ENCODE measurements at places on chromosomes 1 and 21.

GRCh38 chr1:89671775-89672488 is 39.0 kb downstream of the LRRC8C start:
- no peak for DNase-seq

DNA sequence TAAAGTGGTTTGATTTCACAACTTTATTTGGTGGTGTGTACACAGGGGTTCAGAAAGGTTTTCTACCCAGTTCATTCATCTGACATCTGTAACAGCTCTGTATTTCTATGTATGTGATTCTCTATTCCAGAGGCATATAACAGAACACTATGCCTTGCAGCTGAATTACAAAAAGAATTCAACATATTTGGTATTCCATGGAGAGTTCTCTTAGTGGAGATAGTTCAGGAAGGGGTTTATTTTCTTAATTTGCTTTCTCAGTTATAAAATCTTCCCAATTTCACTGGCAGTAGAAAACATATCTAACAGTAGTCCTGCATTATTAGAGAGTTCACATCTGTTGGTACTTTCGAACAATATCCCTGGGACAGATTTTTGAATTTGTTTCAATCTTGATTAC is 207.9 kb upstream of the LYPLAL1 start:
- no peak for DNase-seq

GRCh38 chr1:30368651-30369240 is 354.6 kb downstream of the MATN1 start:
- DNase-seq, result no peak

DNA sequence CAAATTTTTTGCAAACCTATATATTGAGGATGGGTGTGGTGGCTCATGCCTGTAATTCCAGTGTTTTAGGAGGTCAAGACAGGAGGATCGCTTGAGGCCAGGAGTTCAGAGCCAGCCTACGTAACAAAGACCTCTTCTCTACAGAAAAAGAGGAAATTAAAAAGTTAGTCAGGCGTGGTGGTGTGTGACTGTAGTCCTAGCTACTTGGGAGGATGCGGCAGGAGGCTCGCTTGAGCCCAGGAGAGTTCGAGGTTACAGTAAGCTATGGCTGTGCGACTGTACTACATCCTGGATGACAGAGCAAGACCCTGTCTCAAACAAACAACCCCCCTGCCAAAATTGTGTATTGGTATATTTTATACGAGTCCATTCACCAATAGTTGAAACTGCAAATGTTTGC is 589.7 kb downstream of the DPYD start:
- no peak for DNase-seq

- no peak for DNase-seq
Measured at GRCh38 chr1:9027307-9027706, 1.1 kb upstream of the SLC2A7 start.

DNA sequence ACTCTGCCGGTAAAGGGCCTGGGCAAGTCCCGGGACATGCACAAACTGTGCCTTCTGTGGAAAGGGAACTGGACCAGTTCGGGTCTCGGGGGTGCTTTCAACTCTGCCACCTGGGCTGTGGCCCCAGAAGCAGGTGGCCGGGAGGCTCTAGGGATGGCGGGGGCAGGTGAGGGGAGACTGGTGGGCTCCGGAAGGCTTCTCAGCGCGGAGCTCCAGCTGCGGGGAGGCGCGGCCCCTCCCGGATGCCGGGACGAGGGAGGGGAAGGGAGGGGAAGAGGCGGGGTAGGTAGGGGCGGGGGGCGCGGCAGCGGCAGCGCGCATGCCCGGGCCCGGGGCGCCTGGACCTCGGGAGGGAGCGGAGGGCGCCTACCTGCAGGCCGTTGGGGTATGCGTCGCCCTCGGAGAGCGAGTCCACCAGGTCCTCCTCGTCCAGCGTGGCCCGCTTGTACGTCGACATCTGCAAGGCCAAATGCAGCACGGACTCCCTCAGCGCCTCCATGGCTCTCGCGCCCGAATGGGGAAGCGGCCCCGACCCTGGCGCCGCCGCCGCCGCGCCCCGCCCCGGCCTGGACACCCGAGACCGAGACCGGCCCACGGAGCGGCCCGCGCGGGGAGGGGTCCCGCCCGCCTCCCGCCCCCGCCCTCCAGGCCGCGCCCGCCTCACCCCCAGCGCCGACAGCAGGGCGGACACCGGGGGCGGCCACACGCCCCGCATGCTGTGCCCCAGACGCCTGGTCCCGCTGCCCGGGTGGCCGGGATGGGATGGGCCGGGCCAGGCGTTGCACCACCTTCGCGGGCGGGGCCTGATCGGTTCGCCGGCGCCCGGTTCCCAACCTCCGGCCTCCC is at the start of gene ECE1:
Gene ECE1 (minus strand): TSS at position 764 of the 846 bp plus-strand sequence. CDS start 49 bp downstream, at position 715.
- DNase-seq, result peak; percentile 50

- DNase-seq, result no peak
Measured at GRCh38 chr1:80882553-80882952, 918.2 kb upstream of the ADGRL2 start.

DNA sequence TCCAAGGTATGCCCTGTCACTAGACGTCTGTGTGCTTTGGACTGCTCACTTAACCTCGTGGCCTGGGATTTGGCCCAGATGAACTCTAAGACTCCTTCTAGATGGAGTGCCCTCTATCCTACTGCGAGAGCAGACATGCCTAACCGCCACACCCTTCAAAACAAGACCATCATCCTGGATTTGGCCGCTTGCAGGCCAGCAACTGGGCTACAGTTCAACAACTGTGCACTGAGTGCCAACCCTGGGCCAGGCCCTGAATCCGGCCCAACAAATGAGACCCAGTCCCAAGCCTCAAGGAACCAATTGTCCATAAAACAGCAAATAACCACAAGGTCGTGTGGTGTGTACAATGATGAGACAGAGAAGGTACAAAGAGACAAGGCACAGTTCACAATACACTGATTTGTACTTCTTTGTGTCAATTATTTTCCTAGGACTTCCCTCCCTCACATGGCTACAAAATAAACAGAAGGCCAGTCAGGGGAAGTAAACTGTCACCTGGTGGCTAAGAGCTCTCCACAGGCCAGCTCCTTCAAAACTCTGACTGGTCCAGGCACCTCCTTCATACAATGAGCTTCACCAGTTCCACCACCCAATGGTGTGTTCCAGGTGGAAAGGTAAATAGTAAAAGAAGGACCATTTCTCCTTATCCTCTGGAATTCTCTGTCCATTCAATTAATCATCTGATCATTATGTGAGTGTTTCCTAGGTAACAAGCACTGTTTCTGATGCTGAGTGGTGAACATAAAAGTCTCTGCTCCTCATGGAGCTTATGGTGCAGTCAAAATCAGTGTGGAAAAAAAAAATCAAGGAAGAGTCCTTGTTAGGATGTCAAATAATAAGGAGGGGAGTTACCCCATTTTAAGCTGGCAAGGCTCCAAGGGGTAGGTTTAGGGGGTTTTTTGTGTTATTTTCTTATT is 60.4 kb downstream of the CAPZB start:
- no peak for DNase-seq

DNA sequence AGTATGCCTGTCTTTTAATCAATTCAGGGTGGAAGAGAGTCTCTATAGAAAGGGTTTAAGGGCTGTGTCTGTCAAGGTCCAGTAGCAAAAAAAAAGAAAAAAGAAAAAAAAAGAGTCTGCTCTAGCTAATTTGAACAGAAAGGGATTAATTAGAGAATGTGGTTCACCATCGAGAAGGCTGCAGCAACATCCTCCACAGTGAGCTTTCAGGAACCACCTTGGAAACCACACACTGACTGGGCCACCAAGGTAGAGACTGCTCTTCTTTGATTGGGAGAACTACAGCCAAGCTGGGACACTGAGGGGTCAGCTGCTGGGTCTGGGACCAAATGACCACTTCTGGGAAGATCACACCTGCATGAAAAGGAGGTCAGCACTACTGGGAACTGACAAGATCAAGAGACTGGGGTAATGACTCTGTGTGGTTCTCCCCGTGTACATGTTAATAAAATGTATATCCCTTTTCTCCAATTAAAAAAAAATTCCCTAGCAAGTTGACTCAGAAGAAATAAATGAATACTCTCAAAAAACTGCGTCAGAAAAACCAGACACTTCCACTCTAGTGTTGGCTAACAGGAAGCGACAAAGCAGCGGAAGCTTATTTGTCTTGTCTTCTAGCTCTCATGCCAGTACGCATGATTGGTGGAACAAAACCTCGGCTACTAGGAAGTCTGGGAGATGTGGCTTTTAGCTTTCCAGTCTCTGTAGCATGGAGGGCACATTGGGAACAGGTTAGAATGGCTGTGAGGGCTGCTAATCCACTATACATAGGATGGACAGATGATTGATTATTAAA is 60.0 kb upstream of the IVNS1ABP start:
- DNase-seq, result no peak

DNA sequence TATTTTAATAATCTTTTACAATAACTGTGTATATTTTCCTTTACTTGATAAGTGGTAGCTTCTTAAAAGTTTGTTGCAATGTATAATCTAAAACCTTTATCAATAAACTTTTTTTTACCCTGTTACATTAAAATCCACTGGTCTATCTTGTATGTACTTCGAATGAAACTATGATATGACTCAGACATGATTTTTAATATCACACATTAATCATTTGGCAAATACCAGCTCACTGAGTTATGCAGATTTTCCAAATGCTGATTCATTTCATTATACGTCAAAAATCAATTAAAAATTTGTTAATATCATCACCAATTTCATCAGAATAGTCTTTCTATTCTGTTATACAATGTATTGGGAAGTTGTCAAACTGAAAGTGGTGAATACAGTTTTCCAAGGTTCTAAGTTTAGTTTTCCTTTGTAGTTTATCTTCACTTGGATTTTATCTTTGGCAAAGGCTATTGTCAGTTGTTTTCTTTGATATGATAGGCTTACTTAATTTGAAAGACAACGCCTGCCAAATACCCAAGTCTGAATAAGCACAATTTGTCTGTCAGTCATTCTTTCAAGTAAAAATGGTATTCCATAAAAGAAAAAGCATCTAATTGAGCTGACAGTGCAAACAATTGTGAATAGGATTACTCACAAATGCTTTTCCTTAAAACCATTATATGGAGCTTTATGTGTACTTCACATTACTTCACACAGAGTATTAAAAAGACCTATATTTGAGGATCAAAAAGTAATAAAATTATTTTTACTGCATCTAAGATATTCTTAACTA is 127.0 kb downstream of the NME7 start:
- no peak for DNase-seq

DNA sequence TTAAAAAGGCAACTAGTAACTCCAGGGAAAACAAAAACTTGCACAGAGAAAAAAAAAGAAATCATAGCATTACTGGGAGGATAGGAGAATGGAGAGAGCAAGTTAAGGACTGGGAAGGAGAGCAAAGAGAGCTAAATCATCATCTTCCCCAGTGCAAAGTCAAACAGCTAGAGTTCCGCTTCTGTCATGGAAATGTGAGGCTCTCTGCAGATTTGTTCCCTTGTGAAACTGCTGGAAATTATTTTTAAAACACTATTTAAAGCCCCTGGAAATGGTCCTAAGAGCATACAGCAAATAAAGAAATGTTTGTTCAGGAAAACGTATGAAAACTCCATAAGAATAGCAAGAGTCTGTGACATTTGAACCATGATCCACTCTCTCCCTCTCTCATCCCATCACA is 64.6 kb downstream of the CAMK2N1 start:
- DNase-seq, result no peak

GRCh38 chr21:40200126-40200525 is 332.9 kb downstream of the PCP4 start:
- no peak for DNase-seq

- no peak for DNase-seq
Measured at GRCh38 chr1:222392556-222392955, 155.3 kb downstream of the HHIPL2 start.

DNA sequence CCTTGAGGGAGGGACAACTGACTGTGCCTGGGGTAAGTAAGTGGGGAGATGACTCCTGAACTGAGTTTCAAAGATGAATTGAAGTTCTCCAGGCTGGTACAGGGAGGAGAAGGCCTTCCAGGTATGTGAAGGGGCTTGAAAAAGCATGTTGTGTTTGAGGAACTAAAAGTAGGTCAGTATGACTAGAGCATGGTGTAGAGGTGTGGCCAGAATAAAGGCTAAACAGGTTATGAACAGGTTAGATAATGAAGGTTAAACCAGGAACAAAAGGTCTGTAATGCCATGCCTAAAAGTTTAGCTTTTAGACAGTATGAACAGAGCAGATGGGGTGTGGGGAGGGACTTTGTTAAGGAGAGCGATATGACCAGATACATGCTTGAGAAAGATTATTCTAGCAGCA is 7.3 kb upstream of the CLSPN start:
- no peak for DNase-seq

DNA sequence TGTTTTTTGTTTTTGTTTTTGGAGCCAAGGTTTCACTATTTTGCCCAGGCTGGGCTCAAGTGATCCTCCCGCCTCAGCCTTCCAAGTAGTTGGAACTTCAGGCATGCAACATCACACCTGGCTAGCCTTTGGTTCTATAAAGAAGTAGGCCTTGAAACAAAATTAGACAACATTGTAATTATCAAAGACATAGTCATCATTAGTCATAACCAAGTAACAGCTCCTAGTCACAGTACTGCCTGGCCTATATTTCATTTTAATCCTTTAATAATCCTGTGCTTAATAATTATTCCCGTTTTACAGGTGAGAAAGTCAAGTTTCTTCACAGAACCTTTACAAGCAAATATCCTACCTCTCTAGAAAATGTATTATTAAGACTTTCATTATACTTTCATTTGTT is 52.3 kb upstream of the TBX15 start:
- DNase-seq, result no peak

DNA sequence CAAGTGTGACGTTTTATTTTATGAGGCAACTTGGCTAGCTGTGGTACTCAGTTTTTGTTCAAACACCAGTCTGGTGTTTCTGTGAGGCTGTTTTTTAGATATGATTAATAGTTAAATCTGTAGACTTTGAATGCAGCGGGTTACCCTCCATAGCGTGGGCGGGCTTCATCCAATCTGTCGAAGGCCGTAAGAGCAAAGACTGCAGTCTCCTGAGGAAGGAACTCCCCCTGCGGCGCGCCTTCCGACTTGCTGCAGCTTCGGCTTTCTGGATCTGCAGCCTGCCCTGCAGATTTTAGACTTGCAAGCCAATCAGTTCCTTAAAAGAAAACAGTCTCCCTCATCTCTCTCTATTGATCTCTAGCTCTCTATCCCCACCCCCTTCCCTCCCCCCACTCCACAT is 4.2 kb upstream of the ZNF496 start:
- DNase-seq, result no peak

GRCh38 chr1:28936094-28936493 is 21.7 kb downstream of the EPB41 start:
- DNase-seq, result no peak

DNA sequence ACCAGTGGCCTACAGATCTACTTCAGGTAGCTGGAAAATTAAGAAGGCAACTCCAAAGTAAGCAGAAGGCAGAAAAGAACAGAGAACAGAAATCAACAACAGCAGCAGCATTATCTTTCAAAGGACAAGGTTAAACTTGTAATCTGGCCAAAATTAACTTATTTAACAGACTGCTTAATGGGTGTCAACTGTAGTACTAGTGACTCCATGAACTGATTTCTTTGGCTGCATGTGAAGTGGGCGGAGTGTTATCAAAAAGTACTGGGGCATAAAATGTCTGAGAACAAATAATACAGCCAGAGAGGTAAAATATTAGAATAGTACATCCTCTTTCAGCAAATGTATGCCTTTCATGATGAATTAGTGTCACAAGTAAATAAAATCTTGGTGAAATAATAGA is 24.6 kb upstream of the NADK start:
- DNase-seq, result no peak

GRCh38 chr1:178899402-178899801 is 28.5 kb upstream of the ANGPTL1 start:
- DNase-seq, result no peak

Data from activated T-helper 1 cell treated with Interleukin-2 at 50 U/mL for 16 hours (primary cell).